Upper lobe of right lung (tissue), 1 donor: ENCODE measurements at places on chromosomes 11 and 22. TPM values are rescaled to one million over a fixed set of nuclear protein-coding genes. Genes with fewer than 3 reads are reported as not detected.

Gene NAV2
- total RNA-seq = 44.8 TPM

Gene PHF21B
- total RNA-seq = 0.12 TPM

GRCh38 chr11:207863-208180 lies 314 bp downstream of the RIC8A start:
- DNase-seq = no peak

Gene C11orf42
- total RNA-seq = not detected

Gene DGCR6
- total RNA-seq = 3.1 TPM

Gene CASP12
- 2.4 TPM for total RNA-seq

- DNase-seq = no peak
Measured at GRCh38 chr11:114291842-114292680, 4.1 kb upstream of the NNMT start.

Gene KCNK7
- total RNA-seq = 1.3 TPM
